ENCODE measurements at places on chromosomes 1 and 21.
A peak's percentile ranks its signal among the peaks of the same experiment; 100 is the strongest.

GRCh38 chr1:30126848-30127247 lies 596.5 kb downstream of the MATN1 start:
- DNase-seq = no peak

DNA sequence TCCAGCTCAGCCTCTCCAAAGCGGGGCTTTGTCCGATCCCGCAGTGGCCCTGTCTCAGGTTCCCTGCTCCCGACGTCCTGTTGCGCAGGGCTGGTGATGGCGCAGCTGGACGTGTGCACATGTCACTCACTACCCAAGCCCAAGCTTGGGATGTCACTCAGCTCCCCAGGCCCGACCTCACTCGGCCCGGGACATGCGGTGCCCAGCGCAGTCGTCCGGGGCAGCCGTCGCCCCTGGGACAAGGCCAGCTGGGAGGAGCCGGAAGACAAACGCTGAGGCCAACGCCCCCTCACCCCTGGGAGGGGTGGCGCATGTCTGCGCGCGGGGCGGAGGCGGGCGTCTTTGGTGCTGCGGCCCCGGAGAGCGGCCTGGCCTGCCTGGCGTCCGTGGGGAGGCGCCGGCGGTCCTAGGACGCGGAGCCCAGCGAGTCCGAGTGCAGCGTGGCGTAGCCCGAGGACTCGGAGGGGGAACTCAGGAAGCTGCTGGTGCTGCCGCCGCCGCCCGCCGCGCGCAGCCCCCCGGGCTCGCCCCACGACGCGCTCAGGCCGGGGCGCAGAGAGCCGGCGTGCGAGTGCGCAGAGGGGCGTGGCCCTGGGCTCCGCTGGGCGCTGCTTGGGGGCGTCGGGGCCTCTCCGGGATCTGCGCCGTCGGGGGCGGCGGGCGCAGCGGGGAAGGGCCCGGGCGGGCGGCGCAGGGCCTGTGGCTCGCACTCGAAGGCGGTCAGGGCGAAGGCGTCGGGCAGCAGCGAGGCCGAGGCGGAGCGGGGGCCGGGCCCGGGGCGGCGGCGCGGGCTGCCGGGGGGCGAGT lies 5.2 kb downstream of the HES3 start:
- DNase-seq = no peak

DNA sequence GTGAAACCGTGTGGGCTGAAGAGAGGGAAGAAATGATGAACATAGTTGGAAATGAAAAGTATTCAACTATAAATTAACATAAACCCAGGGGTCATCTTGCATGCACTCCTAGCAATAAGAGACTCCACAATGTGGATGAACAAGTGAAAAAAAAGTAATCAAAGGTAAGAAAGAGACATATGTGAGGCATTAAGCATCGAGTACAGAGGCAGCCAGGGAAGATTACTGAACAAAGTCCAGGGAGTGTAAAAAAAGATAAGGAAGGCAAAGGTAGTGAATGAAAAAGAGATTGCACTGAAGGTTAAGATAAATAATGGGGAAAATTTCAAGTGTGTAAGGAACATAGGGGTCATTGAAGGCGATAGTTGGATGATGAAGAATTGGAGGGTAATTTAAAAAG lies 330.8 kb upstream of the PROX1 start:
- DNase-seq = no peak

- DNase-seq = peak; percentile 71
Measured at GRCh38 chr1:86914998-86915736, 732 bp downstream of the HS2ST1 start.

DNA sequence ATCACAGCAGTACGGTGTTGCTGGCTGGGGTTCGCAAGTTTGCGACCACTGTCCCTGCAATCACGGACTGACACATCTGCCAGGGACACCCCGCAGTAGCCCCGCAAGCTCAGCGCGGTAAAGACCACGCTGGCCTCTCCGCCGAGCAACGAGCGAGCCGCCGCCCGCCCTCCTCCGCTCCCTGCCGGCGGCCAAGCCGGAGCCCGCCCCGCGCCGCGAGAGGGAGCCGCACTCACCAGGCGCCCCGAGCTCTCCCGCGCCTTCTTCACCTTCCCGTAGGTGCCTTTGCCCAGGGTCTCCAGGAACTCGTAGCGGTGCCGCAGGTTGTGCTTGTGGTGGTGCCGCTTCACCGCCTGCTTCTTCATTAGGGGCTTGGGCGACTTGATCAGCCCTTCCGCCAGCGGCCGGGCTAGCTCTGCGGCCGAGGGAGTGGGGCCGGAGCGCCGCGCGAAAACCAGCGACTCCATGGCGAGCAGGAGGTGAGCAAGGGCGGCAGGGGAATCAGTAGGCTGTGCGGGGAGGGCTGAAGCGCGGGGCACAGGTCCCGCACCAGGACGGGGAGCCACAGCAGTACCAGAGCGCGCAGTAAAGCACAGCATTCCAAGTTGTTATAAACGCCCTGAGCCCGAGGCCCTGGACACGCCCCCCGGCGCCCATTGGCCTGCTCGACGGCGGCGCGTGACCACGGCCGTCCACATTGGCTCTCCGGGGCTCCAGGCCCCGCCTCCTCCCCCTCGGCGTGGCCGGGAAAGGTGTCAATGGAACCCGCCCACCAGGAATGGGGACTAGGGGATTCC lies at the start of gene NUAK2:
Gene NUAK2, minus strand, starts transcription at position 584 of the 797 bp plus-strand sequence. Its CDS starts 117 bp downstream, at position 467.
- peak; percentile 97 for DNase-seq

DNA sequence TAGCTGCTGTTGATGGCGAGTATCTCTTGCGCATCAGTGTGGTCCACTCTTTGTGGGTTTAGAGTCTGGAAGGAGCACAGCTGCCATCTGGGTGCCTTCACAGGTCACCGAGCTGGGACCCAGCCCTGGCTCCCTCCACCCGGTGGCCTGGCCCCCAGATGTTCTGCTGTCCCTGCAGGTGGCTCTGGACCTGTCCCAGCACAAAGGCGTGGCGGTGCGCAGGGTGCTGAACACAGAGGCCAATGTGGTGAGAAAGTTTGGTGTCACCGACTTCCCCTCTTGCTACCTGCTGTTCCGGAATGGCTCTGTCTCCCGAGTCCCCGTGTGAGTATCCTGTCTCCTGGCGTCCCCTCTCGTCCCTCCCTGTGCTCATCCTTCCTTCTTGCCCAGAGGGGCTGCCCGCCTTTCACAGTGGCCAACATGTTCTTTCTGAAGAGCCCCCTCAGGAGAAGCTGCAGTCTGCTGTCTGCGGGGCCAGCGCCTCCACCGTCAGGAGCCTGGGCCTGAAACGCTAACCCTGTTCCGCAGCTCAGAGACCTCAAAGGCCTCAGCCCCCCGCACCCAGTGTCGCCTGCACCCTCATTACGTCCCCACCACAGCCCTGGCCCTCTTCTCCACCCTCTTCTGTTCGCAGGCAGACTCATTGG lies 27.4 kb downstream of the QSOX1 start:
- DNase-seq = no peak

DNA sequence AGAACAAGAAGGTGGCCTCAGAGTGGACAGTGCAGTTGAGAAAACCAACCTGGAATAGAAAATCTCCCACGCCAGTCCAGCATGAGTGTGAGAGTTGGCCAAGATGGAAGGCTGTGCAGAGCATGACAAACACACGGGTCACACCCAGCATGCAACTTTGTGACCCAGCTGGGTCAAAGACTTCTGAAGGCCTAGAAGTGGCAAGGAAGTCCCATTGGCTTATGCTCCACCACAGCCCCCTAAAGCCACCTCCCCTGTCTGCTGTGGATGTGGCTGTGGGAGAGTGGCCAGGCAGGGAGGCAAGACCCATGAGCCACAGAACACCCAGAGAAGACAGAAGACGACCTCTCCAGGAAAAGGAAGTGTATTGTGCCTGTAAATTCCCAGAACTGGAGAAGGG lies 13.6 kb downstream of the BATF3 start:
- no peak for DNase-seq

DNA sequence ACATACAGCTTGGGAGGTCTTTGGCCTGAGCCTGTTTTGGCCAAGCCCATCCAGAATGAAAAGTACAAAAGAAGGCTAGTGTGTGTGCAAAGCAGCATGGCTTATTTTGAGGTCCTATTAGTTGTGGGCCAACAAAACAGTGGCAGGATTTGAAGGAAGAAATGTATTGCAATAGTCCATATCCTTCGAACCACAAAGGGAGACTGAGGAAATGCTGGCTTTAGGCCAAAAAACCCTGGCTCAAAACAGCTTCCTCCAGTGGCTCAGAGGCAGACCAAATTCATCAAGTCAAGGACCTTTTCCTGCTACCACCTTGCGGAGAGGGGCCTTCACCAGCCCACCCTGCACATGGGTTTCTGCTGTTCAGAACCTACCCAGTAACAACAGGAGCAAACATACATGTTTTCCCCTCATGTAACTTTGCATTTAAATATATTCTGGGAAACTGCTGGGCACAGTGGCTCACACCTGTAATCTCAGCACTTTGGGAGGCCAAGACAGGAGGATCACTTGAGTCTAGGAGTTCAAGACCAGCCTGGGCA lies 43.3 kb downstream of the VPS26C start:
- no peak for DNase-seq

GRCh38 chr1:44507490-44508396 lies 102.7 kb downstream of the RNF220 start:
- no peak for DNase-seq

- no peak for DNase-seq
Measured at GRCh38 chr21:14603202-14603601, 57.1 kb upstream of the SAMSN1 start.

GRCh38 chr1:207992677-207993236 lies 81.8 kb upstream of the CD34 start:
- no peak for DNase-seq

DNA sequence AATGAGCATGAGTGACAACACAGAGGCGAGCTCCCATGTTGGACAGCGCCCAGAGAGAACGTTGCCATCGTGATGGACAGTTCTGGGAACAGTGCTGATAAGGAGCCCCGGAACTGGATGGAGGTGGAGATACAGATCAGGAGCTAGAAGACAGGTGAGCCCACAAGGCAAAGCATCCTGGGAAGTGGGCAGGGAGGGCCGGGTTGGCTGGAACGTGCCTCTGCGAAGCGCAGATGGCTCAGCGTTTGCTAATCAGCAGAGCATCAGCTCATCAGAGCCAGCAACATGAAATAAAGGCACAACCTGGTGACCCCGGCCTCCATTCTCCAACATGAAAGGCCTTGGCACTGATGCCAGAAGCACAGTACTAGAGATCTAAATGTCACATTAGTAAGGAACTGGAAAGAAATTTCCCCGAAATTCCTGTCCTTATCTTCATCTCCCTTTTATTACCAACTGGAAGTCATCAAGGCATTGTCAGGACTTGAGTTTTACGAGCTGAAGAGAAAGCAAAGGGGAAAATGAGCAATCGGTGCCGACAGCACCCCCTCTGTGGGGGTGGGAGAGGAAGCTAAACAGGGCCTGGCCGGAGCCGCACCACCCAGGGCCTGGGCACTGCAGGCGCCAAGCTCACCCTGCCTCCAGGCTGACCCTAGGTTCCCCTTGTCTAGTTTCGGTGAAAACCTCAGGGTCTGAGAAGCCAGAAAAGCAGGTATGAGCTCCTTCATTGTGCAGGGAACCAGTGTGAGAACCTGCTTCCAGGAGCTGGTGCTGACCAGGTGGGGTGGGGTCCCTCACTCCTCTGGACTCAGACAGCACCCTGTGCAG lies 19.9 kb downstream of the ABCA4 start:
- no peak for DNase-seq

DNA sequence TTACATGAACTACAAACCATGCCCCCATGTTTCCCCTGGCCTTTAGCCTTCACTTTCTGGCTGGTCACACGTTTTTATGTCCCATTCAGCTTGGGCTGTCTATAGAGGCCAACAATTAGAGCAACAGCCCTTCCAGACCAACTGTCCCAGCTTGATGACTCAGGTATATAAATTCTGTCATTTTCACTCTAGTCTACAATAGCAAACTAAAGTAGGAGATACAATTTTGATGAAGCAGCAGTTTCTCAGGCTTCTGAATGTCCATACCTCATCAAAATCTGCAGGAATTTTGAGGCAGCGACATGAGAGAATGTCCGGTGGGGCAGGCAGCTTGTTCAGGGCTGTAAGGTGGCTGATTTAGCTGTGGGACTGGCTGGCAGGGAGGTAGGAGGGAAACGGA lies 45.6 kb upstream of the VAV3 start:
- DNase-seq = no peak

DNA sequence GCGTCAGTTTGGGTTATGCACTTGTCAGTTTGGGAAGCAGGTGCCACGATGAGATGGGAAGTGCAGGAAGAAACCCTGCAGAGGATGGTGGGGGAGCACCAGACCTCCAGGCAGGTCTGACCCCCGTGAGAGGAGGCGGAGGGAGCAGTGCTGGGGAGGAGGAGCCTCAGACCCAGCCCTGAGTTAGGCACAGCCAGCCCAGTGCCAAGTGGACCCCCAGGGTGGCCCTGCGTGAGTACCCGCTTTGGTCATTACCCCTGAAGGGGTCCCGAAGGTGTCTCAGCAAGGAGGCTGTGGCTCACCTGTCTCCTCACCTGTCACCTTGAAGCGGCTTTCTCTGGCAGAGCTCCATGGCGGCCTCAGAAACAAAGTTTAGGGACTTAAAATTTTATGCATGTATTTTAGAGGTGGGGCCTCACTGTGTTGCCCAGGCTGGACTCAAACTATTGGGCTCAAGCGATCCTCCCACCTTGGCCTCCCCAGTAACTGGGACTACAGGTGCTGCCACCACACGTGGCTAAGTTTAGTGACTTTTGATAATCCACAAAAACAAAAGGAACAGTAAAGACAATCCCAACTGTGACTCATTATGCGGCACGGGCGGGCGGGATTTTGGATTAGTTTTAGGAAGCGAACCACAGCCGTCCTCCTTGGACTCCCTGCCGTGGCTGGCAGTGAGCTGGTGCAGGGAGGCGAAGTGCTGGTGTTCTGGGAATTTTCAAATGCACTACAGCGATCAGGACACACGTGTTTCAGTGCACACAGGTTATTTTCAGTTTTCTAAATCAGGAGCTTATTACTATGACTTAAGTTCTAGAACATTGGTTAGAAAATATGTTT lies 4.7 kb downstream of the AGPAT3 start:
- no peak for DNase-seq

- DNase-seq = no peak
Measured at GRCh38 chr1:7471836-7472235, 299.3 kb upstream of the VAMP3 start.

GRCh38 chr1:62304515-62304914 lies 14.7 kb downstream of the KANK4 start:
- DNase-seq = no peak

DNA sequence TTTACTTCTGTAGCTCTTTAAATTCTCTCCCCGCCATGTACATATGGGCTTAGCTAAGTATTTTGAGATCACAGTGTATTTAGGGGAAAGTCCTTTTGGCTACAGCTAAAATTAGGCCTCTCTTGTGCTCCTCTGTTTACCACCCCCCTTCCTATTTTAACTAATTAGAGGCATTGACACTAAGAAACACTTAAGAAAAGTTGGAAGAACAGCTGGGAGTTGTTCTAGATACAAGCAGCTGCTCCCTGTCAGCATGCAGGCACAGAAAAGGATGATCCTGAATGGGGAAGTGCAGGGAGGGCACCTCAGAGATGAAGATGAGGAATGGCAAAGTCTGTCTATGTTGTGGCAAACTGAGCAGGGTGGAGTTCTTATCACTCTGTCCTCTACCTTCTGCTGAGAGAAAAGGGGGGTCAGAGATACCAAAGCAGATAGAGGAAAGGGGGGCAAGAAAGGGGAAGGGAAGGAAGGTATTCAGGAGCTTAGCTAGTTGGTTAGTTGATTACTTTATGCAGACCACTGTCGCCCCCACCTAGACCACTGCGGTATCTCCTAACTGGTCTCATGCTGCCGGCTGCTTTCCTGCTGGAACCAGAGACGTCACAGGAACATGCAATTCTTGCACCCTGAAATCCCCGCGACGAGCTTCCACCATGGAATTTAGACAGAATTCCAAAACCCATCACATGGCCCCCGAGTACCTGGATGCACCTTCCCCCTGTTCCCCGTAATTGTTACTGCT lies 82.4 kb upstream of the HOOK1 start:
- no peak for DNase-seq

Measured in adrenal gland (tissue), 19 donors.